K562 (cell line): ENCODE measurements at places on chromosomes 1 and 21. TPM values are rescaled to one million over a fixed set of nuclear protein-coding genes. Genes with fewer than 3 reads are reported as not detected.

- no peaks in the 10 kb centered on the region for H3K4me1 ChIP-seq
- no peak overlapping the region for H3K4me3 ChIP-seq
- H3K27ac ChIP-seq, result no peak overlapping the region
- no peaks in the 10 kb centered on the region for H3K36me3 ChIP-seq
- peaks cover 27% of the 10 kb centered on the region; the same call in 1 of the 3 replicates for H3K27me3 ChIP-seq
These were observed 340.0 kb downstream of the NPHP4 start for GRCh38 chr1:5651964-5652821.

PLA2G2C gene
- 0.21 and 0.32 TPM in 2 replicates for polyA plus RNA-seq

GBP7 gene
- polyA plus RNA-seq, result not detected in 2 replicates

GRCh38 chr1:203273869-203274602, 31.3 kb upstream of the BTG2 start:
- H3K36me3 ChIP-seq, result no peaks in the 10 kb centered on the region
- DNase-seq, result no peak
- H3K4me3 ChIP-seq, result no peak overlapping the region
